Lower leg skin (tissue), 4 donors: ENCODE measurements at places on chromosomes 2 and 18.

GRCh38 chr2:29615183-29615582 lies 306.2 kb downstream of the ALK start:
- DNase-seq, result no peak

DNA sequence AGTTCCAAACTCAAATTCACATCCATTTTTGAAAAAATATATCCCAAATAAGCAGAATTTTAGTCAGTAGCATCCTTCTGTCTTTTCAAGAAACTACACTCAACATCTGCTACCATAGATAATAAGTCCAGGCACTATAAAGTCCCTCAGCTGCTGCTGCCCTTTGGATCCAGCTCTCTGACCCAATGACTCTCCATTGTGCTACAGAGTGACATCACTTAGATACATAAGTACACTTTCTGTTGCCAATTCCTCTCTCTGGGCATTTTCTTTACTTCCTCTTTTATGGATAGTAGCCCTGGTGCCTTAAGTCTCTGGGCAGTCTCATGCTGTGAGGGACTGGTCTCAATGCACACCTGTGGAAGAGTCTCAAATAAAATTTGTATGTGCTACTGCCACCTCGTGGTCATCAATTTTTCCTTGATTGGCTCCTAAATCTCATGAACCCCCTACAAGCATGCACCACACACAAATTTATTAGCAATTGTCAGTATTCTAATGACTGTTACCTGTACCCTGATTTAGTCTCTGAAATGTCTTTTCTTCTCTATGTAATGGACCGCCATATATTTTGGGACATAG lies 219.2 kb downstream of the LRP1B start:
- no peak for DNase-seq

GRCh38 chr2:149763358-149763757 lies 175.8 kb upstream of the MMADHC start:
- no peak for DNase-seq

DNA sequence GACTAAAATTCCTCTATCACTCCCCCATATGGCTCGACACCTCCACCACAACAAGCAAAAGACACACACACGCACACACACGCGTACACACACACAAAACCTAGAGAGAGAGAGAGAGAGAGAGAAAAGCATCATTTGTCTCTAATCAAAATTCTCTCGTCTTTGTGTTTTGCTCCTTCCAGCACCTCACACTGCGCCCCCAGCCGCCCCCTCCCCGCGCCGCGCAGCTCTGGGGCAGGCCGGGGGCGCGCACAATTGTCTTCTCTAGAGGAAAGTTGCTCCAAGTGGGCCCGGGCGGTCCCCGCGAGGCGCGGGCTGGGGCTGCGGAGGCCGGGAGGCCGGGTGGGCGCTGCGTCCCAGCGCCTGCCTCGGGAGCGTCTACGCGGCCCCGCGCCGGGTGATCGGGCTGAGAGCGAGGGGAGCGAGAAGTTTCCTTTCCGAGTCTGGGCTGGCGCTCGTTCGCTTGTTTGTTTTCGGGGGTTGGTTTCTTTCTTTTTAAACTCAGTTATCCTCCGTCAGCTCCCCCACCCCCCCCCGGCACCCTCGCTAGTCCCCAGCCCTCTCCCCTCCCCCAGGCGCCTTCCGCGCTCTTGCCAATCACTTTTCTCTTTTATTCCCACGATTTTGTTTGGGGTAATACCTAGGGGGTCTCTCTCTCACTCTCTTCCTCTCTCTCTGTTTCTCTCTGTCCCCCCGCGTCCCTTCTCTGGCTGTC lies 4.1 kb downstream of the ZEB2 start:
- DNase-seq, result peak; percentile 88

GRCh38 chr2:72744049-72744448 lies 81.8 kb downstream of the EXOC6B start:
- DNase-seq, result no peak

DNA sequence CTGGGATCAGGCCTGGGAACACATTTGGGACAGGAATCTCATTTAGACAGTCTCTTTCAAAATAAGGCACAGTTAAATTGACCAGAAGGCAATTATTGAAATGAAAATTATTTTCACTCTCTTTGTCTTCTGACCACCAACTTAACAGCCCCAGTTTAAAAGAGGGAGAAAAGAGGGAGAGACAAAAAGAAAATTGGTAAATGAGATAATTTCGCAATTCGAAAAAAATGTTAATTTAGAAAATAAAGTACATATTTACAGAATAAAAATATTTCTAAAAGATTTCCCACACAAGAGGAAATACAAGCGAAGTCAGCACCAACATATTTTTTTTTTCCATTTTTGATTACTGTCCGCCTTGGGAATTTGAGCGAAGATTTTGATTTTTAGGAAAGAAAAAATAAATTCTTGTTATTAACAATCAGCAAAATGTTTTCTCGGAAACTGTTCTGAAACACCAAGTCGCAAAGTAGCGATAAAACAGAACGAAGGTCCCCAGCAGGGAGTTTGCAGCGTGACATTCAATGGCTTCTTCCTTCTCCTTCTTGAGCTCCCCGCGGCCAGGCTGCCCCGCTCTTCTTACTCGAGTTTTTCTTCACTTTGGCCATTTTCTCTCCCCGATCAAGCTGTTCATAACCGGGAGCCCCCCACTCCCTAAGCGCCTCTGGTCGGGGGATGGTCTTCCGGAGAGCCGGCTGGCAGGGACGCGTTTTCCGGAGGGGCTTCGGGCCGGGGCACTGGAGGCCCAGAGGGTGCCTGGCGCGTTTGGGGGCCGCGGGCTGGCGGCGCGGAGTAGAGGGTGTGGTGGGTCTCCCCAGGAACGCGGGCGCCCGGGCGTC lies 5.0 kb downstream of the SP9 start:
- DNase-seq, result no peak

DNA sequence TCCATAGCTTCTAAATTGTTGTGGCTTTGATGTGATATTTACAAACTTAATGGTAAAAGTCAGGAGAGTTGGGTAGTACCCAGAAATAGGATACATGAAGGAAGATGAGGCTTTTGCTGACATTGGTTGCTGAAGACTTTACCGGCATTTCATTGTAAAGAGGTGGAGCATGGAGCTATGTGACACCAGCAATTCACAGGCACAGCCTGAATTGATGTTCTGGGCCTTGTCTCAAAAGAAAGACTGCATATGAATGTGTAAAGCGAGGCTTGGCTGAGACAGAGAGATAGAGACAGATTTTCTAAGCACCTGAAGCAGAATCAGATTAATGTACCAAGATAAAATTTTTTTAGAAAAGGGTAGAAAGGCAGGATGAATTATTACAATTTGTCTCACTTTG lies 864.9 kb upstream of the ID2 start:
- no peak for DNase-seq
